ENCODE measurements at places on chromosomes 3 and 15. TPM values are rescaled to one million over a fixed set of nuclear protein-coding genes. Genes with fewer than 3 reads are reported as not detected.

Gene RASGRP1
- 4.4 TPM for total RNA-seq

Gene CACNA2D2
- 9.9 TPM for total RNA-seq

Gene ALDH1A2
- total RNA-seq = 26.2 TPM

Gene ZNF80
- not detected for total RNA-seq

Gene MAP1A
- total RNA-seq = 13.9 TPM

Gene CPN2
- total RNA-seq = not detected

Gene CILP
- 0.95 TPM for total RNA-seq

GRCh38 chr3:134328846-134329245, 45.4 kb downstream of the AMOTL2 start:
- DNase-seq = no peak

GRCh38 chr15:38004218-38004861, 69.9 kb downstream of the TMCO5A start:
- no peak for DNase-seq

GRCh38 chr3:84836961-84837360, 121.8 kb upstream of the CADM2 start:
- DNase-seq = peak; percentile 54

DNA sequence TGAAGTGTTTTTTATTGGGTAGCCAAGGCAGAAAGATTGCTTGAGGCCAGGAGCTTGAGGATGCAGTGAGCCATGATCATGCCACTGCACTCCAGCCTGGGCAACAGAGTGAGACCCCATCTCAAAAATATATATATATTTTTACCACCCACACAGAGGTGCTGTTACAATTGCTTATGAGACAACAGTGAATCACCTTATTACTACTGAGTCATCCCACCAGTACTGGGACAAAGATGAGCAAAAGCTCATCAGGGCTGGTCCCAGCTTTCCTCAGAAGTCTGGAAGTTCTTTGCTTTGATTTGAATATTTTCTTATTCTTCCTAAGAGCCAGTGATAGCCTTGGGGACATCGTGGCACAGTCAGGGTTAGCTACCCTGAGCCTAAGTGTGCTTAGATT, 207.7 kb downstream of the SOX2 start:
- no peak for DNase-seq

- no peak for DNase-seq
Measured at GRCh38 chr15:32991619-32992111, 202.8 kb downstream of the FMN1 start.

DNA sequence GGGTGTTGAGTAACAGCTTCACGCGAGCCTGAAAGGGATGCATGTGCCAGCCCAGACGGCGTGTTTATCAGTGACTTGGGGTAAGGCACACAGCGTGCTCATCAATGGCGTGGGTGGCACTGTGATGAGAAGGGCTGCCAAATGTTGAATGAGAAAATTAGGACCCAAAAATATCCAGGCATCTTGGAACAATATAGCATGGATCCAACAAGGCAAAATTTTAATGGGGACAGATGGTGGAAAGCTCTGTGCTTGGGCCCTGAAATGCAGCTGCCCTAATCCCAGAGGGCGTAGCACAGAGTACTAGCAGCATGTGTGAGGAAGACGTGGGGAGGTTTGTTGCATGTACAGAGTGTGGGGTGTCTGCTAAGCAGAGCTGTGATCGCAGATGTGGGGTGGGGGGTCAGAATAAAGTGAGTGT, 48.9 kb downstream of the SSUH2 start:
- DNase-seq = no peak

GRCh38 chr3:184336547-184337398, 627 bp upstream of the FAM131A start:
- DNase-seq = no peak

DNA sequence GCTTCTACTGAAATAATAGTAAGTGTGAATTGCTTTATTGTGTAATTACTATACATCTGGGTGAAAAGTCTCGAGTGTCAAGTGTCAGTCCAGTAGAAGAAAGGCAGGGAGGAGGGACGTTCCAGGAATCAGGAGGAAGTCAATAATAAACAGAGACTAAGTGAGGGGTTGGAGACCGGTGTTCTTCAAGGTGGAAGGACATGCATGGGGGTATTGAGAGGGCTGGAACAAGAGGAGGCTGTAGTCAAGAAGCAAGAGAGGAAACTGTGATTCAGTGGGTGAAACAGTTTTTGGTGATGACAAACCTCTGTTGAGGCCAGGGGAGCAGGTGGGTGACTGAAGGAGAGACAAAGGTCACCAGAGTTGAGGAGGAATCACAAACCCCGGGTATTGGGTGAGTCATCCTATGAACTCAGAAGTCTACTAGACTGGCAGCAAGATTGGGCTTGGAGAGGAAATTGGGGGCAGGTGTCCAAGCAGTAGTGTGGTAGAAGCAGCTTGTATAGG, 11.6 kb upstream of the SCAMP5 start:
- DNase-seq = no peak

DNA sequence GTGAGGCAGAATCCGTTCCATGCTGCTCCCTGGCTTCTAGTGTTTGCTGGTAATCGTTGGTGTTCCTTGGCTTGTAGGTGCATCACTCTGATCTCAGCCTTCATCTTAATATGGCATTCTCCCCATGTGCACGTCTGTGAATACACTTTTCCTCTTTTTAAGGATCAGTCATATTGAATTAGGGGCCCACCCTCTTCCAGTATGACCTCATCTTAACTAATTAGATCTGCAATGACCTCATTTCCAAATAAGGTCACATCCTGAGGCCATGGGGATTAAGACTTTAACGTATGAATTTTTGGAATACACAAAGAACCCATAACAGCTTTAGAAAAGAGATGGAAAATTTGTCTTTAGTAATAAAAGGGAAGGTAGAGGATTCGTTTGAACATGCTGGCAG, 34.1 kb upstream of the MASP1 start:
- DNase-seq = no peak

DNA sequence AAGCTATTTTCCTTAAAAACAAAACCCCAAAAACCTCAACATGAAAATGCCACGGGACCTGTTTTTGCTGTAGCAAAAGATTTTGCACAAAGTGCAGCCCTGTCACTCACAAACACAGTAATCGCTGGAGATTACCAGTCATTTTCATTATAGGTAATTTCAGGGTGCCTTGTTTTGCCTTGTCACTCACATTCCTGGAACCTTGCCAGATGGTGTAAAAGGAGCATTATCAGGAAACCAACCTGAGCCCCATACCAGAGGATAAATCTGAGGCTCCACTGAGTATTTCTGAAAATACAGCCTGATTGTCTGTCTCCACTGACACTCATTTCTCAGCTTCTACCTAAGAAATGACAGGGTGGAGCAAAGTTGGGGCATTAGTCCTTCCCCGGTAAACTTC, 791.3 kb upstream of the LMCD1 start:
- no peak for DNase-seq

DNA sequence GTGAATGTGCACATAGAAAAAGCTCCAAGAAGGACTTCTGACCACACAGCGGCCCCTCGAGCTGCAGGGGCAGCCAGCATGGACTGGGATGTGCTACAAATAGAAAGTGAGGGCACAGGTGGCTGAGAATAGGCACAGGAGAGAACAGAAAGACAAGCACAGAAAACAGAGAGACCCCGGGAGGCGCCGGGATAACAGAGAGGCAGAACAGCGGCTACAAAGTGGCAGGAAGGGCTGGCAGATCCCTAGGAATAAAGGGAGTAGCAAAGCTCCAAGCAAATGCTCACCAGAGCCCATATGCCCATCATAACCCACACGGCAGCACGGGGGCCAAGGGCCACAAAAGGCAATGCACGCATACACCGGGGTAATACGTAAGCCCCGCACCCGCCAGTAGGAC, 201.7 kb upstream of the NSMCE3 start:
- no peak for DNase-seq

GRCh38 chr3:139764936-139765335, 87.2 kb upstream of the NMNAT3 start:
- DNase-seq = no peak

DNA sequence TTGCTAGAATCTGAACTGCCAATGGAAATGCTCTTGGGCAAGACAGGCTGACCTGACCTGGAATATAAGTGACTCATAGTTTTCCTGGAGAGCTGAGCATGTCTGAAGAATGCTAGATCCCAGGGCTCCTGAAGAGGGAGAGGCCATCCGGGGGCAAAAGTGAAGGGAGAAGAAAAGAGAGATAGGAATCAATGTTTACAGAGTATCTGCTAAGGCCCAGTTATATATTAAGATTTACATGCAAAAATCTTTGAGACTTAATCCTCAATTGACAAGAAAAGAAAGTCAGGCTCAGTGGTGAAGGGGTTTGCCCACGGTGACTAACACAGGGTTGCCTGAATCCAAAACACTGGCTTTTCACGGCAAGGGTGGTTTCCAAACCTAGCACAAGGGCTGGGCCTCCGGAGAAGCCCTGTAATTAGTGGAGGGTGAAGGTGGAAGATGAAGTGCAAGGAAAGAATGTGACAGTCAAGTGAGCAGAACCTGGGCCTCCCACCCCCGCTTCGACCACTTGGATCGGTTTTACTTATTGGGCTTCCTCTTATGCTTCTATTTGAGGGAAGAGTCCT, 91.7 kb upstream of the FGF12 start:
- DNase-seq = no peak

- DNase-seq = no peak
Measured at GRCh38 chr3:38707730-38708129, 58.2 kb upstream of the SCN5A start.

GRCh38 chr15:97903971-97904572, 56.4 kb upstream of the ARRDC4 start:
- DNase-seq = peak; percentile 61

DNA sequence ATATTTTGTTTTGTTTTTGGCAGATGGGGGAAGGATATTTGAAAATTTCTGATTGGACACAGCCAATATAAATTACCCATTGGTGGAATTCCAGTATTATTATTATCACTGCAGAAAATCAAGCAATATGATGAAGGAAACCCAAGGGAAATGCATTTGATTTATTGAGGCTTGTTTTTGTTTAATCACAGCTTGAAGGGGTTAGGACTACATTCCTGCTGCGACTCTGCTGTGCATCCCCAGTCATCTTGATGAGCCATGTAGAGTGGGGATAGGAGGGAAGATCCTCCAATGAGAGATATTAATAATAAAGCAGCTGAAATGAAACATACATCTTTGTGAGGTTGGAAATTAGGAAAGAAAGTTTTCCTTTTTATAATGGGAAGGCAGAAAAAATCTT, 208.6 kb downstream of the GAP43 start:
- no peak for DNase-seq

GRCh38 chr15:70320482-70320881, 222.8 kb upstream of the TLE3 start:
- no peak for DNase-seq

GRCh38 chr15:47813748-47814384, 96.6 kb downstream of the SEMA6D start:
- DNase-seq = no peak

All from mesothelial cell of epicardium (in vitro differentiated cells).